ENCODE measurements at places on chromosomes 16 and 17.

DNA sequence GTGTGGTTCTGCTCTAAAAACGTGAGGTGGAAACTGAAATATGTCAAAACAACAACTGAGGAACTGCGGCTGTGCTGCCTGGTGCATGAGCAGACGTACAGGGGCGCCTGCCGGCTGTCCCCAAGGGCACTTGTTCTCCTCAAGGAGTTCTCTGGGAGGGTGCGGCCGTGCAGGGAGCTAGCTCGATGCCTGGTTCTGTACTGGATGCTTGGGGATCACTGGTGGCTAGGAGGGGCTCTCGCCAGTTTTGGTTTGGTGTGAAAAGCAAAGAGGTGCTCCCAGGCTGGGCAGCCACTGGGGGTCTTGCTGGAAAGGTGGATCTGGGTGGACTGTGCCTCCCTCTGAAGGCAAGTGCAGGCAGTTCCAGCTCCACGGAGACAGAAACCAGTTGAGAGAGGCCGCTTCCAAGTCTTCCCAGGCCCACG is 41.9 kb upstream of the ATP2A3 start:
- no peak for DNase-seq

GRCh38 chr17:82912484-82913089 is 72.8 kb upstream of the ZNF750 start:
- no peak for DNase-seq

DNA sequence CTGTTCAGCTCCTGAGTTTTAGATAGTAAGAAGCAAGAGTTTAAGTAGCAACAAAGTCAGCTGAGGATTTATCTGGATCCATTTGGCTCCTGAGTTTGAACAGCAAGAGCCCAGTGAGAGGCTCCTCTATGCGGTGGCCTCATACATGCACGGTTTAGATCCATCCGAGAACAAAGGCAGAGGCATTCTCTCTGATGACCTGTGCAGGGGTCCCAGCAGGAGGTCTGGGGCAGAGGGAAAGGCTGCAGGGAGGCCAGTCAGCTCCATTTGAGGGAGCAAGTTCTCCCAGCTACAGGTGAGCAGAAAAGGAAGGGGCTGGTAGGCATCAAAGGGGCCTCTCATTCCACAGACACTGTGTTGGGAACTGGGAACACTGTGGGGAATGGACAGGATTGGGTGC is 16.5 kb downstream of the PITPNM3 start:
- DNase-seq, result no peak

GRCh38 chr16:10683170-10683569 is 11.6 kb downstream of the TEKT5 start:
- no peak for DNase-seq

DNA sequence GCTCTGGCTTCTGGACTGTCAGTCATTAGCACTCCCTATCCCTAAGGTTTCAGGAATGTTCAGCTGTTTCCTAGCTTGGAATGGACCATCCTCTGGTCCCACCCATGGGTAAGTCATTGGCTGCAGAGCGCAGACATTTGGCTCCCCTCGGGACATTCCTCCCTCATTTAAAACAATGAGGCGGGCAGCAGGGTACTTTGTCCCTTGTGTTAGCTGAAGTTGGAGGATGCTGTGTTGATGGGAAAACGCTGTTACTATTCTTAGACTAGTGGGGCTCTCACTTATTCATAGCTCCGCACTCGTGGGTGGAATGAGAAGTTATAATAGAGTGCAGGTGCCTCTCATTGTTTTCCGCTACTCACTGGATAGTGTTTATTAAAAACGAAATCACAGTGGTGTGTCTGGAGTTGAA is 673.8 kb downstream of the WWOX start:
- DNase-seq, result no peak

- DNase-seq, result no peak
Observed at GRCh38 chr16:23710504-23710903, 2.5 kb downstream of the ERN2 start.

DNA sequence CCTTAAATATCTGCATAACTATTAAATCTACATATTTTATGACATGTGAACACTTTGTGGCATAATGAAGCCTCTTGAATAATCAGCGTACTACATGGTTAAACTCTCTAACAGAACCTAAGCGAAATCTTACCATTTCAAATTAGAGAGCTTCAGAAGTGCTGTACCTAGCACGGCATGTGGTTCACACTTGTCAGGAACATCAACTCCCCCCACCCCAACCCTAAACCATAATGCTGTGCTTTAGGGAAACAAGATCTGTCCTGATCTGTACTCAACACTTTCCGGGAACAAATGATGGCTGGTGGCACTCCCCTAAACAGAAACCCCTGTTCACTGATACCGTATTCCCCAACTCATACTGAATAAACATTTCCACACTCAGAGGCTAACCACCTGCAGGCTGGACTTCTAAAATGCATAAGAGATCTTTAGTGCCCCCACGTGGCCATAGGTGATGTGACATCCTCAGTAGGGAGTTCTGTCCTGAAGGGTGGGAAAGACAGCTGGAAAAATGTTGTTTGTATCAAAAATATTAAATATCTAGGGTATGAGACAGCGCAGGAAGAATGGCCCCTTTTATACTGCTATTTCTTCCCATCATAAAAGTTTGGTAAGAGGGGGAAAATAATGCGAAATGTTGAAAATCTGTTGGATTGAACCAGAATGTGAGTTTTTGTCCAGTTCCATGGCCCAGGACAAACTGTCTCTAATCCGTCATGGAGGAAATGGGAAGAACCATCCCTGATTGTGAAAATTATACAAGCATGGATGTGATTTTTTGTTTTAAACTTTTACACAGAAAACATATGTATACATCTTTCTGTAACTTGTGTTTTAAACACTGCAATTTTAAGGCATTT is 88.6 kb downstream of the USP31 start:
- peak; percentile 82 for DNase-seq

Measured in MV-4-11 (cell line).